Globus pallidus (tissue), 1 donor: ENCODE measurements at places on chromosomes 12 and 14.
A peak's percentile ranks its signal among the peaks of the same experiment; 100 is the strongest.

- no peak for DNase-seq
Measured at GRCh38 chr14:32014057-32014456, 63.0 kb upstream of the ARHGAP5 start.

- DNase-seq, result peak; percentile 90
Measured at GRCh38 chr12:12716793-12717585, at the start of gene CDKN1B. Gene CDKN1B (plus strand): TSS chr12:12717368. CDS start chr12:12717840, 472 bp downstream.

DNA sequence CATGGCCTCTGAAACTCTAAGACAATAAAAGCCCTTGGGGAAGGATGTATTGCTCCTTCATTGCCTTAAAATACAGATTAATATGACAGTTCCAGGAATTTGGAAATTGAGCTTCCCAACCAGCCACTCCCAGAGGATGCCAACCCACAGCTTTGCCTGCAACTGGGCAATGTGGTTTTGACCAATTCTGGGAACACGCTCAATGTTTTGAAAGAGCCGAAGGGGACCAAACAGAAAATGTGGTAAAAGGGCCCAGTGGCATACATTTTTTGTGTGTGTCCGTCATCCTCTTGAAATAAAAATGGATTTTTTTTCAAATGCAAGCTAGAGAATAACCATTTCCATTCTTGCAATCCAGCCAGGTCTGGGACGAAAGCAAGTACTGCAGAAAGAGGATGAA, 88.3 kb upstream of the PLEKHG7 start:
- DNase-seq, result no peak

GRCh38 chr14:82642425-82642824, 1108.8 kb upstream of the SEL1L start:
- peak; percentile 14 for DNase-seq

DNA sequence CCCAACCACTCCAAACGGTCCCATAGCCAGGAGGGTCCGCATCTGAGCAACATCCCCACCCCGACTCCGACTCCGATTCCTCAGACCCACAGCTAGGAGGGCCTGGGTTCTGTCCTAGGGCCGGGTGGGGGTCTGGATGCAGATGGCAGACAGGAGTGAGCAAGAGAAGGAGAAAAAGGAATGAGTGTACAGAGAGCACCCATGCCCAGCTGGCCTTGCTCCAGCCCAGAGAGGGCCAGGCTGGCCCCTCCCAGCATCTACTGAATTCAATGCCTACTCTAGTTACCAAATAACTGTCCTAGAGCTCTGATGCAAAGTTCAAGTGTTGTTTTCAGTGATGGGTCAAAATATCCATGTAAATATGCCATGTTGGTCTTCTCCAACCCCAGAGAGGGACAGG, 40.8 kb downstream of the VDR start:
- no peak for DNase-seq

- no peak for DNase-seq
Measured at GRCh38 chr12:91423693-91424050, 241.1 kb upstream of the DCN start.

DNA sequence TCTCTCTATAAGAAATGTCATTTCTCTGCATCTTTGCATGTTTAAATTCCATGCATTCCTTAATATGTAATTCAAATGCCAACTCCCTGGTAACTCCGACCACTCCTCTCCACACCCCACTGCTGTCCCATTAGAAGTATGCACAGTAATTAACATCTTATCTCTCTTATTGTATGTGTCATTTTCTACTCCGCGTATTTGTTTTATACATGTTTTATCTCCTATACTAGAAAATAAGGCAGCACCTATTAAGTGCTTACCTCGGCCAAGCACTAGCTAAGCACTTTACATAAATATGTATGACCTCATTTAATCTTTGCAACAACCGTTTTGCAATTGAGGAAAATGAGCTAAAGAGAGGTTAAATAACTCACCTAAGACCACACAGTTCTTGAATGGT, 469.8 kb downstream of the BCAT1 start:
- DNase-seq, result no peak

DNA sequence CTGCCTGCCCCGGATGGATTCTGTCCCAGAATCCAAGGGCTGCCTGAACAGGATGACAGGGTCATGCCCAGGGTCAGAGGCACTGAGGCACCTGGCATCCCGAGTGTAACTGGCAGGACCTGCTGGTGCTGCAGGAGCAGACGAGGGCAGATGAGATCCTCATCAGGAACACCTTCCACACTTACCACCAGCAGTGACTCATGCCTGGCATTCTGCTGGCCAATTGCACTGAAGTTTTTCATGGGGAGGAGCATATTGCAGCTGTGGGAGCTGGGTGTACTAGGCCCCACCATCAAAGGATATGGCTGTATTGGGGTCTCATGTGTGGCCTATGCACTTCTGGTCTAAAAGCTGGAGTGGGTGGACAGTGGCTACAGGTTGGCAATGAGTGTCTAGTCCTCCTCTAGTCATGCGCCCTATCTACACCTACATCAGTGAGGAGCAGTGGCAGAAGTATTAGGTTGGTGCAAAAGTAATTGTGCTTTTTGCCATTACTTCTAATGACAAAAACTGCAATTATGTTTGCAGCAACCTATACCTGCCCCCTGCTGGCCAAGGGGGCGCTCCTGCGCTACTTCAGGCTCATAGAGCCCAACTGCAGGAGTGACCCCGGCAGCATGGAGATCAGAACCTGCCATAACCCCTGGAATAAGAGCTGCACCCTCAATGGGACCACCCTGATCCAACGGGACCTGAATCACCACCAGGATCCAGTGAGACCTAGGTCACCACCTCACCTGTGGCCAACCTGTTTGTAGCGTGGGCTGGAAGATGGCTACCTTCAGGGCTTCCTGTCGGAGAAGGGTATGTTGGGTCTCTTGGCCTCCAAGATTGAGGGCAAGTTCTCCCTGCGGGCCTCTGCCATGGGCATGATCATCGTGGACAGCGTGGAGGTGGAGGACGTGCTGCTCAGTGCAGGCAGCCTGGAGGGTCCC, 8.0 kb upstream of the C12orf42 start:
- DNase-seq, result no peak

DNA sequence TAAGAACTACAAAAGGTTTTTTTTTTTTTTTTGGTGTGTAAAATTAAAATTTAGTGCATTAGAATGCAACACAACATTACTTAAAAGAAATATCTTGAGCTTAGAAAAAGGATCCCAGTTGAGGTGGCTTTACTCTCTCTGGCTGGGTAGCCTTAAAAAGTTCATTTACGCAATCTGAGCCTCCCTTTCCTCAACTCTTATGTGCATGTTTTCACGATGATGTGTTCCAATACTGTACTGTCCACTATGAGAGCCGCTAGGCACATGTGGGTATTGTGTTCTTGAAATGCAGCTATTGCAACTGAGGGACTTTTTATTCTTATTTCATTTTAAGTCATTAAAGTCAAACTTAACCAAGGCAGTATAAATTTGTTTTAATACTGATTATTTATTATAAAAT, 460.9 kb upstream of the SYT1 start:
- DNase-seq, result no peak

DNA sequence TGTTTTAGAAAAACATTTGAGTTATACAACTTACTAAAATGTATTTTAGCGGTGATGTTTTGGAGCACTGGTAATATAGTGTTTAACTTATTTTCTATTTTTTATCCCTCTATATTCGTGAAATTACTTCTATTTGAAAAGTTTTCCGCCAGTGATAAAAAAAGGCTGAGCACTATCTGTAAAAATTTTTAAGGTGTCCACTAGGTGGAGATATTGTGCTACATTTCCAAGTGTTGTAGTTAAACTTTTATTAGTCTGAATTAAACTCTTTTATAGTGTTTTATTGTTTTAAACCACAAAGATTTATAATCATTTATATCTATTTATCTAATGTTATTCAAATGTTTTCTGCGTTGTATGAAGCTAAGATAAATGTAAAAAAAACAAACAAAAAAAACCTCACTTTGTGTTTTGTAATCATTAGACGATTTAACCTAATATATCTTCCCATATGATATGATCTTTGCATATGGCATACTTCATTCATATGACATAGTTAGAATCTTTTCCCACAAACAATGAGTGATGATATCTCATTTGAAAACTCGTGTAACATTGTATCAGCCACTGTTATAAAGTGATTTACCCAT, 11.8 kb downstream of the ALG10B start:
- peak; percentile 13 for DNase-seq

DNA sequence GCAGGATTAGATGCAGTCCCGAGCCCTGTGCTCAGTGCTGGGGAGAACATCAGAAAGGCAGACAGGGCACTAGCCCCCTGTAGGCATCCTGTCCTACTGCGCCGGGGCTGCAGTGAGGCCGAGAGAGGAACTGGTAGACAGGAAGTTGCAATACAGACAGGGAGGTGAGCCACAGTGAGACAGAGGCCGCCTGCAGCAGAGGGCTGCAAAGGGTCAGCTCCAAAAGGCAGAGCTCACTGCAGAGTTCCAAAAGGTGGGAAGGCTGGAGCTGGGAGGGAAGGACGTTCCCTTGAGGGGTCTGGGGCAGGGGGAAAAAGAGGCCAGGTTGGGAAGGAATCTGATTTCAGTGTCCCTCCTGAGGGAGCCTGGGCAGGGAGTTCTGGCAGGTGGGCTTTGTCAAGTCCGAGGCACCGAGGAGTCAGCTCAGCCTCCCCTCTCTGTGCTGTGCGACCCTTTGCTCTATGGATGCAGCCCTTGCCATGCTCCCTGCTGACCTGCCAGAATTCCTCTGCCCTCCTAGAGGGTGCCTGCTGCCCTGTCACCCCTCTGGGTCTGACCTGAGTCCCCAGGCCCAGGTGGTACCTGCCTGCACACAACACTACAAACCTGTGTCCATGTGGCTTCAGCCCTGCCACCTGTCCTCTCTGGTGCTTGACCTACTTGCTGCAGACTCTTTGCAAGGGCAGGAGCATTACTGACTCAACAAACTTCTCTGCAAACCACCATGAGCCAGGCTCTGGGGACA, 63.5 kb downstream of the PRMT8 start:
- DNase-seq, result no peak

GRCh38 chr14:52954346-52955214, 3.7 kb upstream of the FERMT2 start:
- no peak for DNase-seq

DNA sequence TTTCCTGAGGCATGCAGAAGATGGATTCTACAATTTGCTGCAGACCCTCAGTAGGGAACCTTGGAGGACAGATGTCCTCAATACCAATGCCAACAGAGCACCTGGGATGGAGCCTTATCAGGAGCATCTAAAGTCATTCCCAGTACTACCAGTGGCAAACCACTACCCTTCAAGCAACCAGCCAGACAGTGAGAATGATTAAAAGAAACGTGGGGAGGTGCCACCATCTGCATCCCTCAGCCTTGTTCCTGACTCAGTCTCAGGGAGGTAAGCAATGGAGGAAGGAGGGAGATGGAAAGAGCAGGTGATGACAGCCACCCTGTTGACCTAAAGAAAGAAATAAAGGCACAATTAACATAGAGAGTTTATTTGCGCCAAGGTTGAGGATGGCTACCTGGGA, 175.2 kb upstream of the GRIN2B start:
- no peak for DNase-seq

- no peak for DNase-seq
Measured at GRCh38 chr12:124734224-124734788, 129.4 kb downstream of the SCARB1 start.

- no peak for DNase-seq
Measured at GRCh38 chr14:94337274-94337673, 14.1 kb upstream of the SERPINA6 start.

DNA sequence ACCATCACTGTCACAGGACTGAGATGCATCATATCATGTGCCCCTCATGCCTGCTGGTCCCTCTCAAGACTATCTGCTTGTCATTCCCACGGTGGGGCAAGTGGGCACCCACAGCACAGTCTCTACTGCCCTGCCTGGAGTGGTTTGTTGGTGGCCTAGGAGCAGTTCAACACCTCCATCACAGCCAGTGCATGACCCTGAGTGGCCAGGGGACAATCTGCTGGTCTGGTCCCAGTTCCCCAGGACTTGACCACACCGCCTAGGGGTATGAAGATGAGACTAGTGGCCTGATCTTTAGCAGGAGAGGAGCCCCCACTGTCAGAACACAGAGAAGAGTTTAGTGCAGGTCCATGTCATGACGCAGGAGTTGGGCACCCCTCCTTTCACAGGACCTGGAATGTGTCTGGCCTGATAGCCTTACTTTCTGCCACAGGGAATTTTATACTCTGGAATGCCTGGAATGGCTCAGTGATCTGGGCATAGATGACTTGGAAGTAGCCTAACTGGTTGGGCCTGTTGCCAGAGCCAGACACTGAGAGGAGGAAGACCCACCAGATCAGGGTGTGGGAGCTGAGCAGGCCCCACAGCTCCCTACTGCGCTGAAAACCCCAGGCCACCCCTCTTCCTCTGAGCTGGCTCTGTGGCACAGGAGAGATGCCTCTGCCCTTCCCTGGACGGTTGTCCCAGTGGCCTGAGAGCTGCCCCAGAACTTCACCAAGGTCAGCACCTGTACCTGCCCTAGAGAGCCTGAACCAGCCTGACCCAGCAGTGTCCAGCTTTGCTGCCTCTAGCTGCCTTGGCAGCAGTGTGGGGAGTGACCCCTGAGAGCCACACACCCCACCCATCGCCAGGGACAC, 83.3 kb downstream of the PUS7L start:
- DNase-seq, result no peak
